ENCODE measurements at places on chromosomes 16 and 17.

DNA sequence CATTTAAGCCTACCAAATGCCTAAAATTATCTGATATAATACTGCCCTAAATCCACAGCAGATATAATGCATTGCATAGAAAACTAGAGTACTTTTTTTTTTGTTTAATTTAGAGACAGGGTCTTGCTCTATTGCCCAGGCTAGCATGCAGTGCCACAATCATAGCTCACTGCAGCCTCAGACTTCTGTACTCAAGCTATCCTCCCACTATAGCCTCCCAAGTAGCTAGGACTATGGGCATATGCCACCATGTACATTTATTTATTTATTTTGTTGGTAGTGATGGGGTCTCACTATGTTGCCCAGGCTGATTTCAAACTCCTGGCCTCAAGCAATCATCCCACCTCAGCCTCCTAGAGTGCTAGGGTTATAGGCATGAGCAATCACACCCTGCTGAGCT, 20.0 kb downstream of the BRCA1 start:
- DNase-seq: no peak

DNA sequence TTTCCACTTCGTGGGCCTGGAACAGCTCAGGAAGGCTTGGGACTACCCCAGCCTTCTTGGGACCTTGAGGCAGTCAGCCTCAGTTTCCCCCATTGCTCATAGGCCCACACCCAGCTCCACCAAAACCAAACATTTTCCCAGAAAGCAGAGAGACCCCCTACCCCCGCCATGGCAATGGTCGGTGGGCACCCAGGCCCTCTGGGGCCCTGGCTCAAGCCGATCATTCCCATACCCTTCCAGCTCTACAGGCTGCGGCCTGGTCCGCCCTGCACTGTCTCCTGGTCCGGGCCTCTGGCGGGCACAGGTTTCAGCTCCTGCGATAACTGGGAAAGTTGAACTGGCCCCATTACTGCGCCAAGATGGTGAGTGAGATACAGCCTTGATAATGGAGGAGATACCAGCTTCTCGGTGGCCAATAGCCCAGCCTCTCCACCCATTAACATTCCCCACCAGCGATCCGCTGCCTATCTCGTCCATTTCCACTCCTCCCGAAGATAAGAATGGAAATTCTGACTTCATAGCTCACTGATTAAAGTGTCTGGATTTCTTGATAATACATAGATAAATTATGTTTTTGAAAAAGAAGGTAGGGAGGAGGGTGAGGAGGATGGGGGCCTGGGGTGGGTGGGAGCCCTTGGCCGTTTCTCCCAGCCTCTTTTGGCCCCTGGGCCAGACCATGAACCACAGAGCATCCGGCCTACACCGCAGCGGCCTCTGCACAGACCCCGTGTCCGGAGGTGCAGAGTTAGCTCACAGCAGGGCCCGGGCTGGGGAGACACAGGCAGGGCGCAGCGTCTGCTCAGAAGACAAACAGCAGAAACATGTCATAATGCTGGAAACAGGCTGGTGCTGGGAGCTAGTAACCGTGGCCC, 11.6 kb downstream of the ZFPM1 start:
- no peak for DNase-seq

DNA sequence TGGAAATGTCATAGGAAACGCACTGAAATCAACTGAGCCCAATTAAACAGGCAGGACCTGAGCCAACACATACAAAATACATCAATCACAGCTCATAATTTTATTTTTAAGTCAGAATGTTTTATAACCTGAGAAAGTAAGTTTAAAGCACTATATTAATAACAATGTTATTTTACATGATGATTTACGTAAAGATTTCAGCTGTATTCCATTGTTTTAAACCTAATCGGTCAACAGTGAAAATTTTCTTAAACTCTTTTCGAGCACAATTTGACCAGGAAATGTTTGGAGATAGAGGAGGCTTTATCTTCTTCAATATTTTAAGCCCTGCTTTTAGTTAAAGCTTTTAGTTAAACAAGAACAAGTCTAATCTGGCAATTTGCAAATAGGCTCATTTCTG, 201.8 kb upstream of the TOX3 start:
- DNase-seq: no peak

DNA sequence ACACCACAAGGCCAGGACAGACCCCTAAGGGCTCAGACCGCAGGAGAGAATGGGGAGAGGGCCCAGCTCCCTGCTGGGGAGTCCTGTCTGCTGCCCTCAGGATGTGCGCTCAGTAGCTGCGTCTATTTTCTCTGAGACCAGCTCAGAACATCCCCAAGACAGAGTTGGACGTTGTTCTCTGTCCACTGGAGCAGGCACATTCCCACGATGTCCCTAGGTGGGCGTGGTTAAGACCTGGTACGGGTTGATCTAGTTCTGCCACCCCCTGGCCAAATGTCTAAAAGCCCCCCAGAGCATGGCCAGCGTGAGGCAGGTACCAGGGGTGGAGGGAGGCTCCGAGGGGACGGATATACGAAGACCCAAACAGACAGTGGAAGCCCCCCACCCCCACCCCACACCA, 842 bp upstream of the CALB2 start:
- no peak for DNase-seq

DNA sequence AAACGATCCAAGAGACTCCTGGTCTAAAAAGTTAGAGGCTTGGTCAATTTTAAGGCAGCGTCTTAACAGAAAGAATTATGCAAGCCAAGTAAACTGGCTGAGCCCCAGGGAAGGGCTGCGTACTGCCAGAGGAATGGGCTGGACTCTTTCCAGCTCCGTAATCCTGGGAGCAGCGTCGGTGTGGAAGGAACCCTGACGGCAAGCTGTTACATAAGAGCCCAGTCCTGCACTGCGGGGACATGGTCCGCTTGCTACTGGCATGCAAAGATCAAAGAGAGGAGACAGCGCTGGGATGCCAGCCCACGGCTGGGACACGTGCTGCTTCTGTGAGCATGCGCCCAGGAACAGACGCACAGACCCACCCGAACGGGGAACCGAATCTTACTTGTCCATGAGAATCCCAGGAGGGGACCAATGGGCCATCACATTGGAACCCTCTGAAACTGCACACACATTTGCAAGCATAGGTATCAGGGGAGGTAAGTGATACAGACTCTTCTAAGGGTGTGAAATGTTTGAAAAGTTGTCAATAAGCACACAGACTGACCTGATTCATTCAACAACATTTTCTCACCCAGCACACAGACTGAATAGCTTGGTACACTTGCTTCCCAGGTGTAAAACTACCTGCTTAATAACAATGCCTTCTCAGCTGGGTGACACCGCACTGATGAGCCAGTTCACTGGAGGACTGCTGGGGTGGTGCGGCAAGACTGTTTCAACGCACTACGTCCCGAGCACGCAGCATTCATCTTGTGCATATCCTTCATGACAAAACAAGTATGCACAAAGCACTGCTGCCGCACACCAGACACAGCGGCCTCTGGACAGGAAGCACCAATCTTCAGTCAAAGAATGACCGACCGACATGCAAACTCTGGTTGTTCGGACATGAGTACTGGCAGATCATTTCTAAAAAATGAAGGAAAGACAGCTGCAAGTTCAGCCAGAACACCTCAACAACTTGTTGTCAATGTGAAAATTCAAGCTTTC, 94.9 kb downstream of the ANKRD11 start:
- no peak for DNase-seq

DNA sequence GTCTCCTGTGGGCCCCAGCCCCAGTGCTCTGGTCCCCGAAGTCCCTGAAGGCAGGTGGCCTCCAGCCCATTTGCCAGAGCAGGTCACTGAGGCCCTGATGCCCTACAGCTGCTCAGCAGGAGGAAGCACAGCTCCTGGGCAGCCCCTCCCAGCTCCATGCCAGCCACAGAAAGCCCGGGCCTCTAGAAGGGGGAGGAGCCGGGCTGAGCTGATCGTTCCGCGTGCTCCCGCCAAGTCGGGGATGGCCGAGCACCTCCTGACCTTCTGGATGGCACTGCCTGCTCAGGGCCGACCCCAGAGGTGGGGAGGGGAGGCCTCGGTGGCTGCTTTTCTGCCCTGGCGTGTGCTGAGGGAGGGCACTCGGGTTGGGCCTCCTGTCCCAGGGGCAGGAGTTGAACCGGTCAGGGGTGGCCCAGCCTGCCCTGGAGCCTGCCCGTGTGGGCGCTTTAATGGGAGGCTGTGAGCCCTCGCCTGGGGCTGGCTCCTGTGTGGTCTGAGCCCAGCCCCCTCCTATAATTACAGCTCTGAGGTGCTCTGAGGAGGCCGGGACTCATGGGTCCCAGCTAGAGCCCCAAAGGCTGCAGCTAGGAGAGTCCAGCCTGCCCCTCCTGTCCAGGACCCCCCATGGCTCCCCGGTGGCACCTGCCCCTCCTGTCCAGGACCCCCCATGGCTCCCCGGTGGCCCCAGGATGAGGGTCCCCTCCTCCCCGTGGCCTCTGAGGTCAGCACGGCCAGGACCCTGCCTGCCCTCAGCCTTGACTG, 29.7 kb downstream of the ZFPM1 start:
- DNase-seq: no peak

DNA sequence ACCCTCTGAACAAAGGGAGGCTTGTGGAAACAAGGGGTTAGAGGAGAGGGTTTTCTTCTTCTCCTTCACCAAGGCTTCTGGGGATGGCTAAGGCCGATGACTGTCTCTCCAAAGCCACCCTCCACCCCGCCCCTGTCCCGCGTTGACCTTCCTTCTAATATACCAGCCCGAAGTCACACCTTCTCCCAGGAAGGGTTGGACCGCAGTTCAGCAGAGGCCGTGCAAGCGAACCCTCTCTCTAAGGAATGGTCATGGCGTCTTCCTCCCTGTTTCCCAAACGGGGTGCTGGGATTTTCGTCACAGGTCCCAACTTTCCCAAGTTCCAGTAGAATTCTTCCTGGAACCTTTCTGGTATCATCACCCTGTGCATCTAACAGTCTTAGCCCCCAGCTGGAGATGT, 49.4 kb downstream of the FZD2 start:
- no peak for DNase-seq

GRCh38 chr17:47210779-47211178, 1.6 kb downstream of the MYL4 start:
- DNase-seq: no peak
